ENCODE measurements at places on chromosomes 2 and 18.
A peak's percentile ranks its signal among the peaks of the same experiment; 100 is the strongest.

- DNase-seq, result no peak
These were observed 789 bp upstream of the COX7A2L start for GRCh38 chr2:42361728-42362283.

DNA sequence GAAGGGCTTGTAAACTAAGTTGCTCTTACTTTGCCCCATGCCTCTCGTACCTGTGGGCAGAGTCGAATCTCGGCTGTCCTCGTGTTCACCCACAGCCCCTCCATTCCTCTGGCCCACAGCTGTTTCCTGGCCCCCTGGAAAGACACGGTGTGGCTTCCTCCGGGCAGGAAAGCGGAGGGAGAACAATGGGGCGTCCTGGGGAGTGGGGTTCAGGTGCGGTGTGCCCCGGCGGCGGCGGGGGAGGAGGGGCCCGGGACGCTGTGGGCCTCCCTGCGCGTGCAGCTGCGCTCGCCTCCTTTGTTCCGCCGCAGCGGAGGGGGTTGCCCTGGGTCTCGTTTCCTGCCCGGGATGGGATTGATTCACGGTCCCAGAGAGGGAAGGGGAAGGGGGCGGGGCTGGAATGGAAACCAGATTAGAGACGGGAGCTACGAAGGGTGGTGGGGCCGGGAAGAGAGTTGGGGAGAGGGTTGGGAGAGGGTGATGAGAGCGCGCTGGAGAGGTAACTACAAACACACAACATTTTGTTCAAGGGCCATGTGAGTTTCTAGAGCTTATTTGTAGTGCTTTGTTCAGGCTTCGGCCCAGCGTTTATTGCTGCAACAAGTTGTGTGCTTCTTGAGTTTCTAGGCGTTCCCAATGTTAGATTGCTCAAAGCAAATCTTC is 796 bp downstream of the MYO1B start:
- peak; percentile 71 for DNase-seq

DNA sequence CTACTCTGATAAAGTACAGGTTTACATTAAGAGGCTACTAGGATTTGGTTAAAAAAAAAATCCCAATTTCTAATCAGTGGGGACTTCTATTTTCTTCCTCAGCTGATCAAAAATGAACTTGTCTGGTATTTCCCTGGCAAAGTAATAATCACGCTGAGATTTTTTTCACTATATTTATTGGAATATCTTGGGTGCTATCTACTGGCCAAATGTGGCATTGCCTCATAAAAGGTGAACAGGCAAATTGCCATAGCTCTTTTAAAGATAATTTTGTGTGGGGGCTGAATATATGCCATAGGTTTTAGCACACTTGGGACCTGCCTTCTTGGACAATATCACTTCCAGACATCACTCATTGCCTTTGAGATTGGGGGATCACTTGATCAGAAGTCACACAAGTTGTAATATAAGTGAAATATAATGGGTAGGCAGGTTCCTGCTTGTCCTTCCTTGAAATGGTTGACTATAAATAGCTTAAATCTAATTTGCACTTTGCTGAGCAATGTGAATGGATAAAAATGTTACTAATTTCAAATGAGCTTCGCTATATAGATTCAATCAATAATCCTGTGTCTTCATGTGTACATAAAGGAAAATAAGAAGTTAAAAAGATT is 7.0 kb upstream of the NXPH2 start:
- DNase-seq, result peak; percentile 72

DNA sequence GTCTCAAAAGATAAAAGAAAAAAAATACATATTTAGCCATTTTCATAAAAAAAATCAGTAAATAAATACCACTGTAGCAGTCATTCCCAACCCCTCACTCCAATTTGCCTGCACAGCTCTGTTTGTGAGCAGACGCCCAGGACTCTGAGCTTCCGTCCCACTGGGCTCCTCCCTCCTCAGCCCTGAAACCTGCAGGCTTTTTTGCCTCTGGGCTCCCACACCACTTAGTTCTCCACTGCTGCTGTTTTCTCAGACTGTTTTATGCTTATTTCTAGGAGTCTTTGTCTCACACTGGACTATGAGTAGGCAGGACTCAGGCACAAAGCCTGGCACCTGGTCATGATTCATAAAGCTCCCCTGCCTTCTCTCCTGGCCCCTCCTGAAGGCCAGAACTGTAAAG is 6.1 kb upstream of the CXCR1 start:
- DNase-seq, result no peak

GRCh38 chr18:10413722-10414121 is 40.7 kb upstream of the APCDD1 start:
- no peak for DNase-seq

DNA sequence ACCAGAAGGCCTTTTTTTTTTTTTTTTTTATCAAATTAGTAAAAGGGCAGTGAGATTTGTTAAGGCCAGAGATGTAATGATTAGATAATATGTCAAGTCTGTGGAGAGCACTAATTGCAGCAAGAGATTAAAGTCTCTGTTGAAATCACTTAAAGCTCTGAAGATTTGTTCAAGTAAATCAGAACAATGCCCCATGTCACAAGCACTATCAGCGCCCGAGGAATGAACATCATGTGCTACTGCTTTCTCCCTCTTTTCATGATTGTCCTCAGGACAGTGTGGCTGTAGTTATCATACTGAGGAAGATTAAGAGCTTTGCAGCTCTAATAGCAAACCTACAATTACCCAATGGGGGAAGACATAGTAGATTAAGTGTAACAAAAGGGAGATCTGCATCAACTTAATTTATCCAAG is 71.1 kb downstream of the TDRD15 start:
- peak; percentile 23 for DNase-seq

GRCh38 chr2:160984426-160985077 is 175.7 kb upstream of the TANK start:
- DNase-seq, result no peak

DNA sequence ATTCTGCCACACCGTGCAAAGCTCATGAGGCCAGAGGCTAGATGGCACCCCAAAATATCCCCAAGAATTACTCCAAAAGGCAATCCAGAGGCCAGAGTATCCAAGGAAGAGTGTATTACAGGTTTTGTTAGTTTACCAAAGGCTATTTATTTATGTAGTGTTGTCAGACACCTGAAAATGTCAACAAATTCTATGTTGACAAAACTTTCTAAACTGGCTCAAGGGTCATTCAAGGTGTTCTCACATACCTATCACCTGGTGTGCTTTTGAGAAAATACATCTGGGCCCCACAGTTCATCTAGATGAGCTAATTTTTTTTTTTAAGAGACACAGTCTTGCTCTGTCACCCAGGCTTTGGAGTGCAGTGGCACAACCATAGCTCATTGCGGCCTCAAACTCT is 12.4 kb upstream of the DTNB start:
- no peak for DNase-seq

DNA sequence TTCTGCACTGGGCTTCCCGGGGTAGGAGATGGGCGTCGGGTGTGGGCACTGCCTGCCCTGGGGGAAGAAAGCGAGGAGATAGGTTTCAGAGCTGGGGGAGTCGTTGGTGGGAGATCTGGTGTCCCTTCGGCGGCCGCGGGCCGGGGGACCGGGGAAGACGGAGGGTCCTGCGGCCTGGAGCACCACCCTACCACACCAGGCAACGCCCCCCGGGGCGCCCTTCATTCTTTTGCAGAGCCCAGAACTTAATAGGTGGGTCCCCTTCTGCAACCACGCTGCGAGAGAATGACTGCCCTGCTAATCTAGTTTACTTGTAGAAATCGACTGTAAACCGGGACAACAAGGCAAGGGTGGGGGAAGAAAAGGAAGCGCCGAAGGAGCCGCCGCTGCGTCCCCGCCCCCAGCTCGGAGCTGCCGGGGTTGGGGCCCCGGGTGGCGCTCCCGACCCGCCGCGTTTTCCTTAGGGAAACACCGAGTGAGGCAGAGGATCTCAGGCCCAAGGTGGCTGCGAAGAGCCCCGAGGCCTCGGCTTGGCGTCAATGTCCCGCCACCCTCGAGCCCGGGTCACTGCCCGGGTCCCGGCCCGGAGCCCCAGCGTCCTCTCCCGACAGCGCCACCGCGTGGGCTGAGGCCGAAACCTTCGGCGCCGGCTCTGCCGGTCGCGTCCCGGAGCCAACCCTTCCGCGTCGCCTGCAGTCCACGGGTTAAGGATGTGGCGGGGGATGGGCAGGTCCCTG is 5.4 kb upstream of the SATB2 start:
- peak; percentile 91 for DNase-seq

DNA sequence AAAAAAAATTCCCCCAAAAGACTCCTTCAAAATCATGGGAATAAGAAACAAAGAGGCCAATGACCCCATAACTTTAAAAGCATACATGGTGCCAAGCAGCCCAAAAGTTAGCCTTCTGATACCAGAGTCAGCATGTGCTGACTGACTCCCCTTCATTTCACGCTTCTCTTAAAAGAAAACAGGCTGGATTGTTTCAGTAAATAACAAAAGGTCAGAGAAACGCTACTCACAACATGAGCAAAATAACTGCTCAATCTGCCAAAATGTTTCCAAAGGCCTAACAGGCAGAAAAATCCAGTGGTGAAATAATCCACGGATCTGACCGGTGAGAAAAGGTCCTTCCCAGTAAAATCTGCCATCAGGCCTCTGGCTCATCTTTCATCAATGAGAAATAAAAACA is 71.6 kb downstream of the BCL2 start:
- DNase-seq, result no peak

- DNase-seq, result no peak
These were observed 7.1 kb downstream of the FBXO15 start for GRCh38 chr18:74140582-74140981.

DNA sequence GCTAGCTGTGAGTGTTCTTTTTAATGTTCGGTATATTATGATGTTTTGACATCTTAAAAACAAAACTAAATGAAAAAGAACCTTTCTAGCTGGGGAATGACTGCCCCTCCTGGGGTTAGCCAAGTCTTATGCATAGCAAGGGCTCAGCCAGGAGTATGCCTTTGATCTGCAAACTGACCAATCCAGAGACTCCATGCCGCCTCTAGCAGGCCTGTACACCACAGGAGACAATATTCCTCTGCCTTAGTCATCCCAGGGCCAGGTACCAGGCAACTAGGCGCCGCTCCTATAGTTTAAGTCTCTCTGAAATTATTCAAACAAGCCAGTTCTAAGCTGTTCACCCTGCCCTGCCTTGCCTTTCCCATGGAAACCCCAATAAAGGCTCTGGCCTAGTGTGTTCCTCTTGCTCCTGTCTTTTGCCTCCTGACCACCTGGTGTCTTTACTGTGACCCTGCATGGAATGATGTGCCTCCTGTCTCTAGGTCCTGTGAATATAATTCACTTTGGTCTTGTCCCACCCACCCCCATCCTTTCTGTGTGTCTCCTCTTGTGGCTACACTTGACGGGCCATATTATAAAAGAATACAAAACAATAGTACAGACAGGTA is 52.0 kb upstream of the CHN1 start:
- no peak for DNase-seq

- peak; percentile 1 for DNase-seq
These were observed 68.9 kb downstream of the BIRC6 start for GRCh38 chr2:32425719-32426141.

DNA sequence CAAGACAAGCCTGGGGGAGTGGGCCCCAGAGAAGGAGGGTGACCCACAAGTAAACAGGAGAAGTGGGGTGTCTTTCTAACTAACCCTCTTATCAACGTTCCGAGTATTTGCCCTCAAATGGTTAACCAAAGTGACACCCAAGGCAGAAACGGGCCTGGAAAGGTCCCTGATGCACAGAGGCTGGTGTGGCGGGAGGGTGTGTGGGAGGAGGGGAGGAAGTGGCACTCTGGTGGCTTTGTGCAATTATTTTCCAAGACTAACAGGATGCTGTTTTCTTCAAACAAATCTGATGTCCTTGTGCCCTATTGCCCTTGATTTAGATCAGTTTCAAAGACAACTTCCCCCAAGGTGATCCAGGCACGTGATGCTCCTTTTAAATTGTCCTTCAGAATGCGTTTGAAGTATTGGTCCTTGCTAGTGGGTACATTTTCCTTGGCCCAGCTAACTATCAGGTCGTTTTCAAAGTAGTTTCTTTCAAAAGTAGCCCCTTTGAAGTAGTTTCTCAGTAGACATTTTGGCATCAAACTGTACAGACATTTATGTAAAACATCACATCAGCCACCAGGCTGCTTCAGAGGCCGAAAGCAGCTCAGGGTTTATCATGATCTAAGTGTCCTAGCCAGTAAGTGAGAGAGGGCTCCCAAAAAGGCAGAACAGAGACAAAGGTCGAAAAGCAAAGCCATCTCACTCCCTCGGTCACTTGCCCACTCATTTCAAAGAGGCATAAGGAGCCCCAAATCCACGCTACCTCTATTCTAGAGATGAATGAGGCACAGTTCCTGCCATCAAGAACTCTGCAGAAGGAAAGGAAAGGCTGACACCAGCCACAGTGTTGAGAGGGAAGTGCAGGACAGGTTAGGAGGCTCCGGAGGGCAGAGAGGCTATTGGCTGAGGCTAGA is 371.1 kb upstream of the ID2 start:
- no peak for DNase-seq

- DNase-seq, result no peak
These were observed 381.7 kb downstream of the NUP35 start for GRCh38 chr2:183505911-183506310.

GRCh38 chr2:187453078-187453641 is 5.1 kb upstream of the CALCRL start:
- DNase-seq, result no peak

GRCh38 chr2:126966601-126967000 is 67.9 kb downstream of the TEX51 start:
- no peak for DNase-seq

- DNase-seq, result no peak
These were observed 50.2 kb upstream of the PLB1 start for GRCh38 chr2:28445448-28446258.

DNA sequence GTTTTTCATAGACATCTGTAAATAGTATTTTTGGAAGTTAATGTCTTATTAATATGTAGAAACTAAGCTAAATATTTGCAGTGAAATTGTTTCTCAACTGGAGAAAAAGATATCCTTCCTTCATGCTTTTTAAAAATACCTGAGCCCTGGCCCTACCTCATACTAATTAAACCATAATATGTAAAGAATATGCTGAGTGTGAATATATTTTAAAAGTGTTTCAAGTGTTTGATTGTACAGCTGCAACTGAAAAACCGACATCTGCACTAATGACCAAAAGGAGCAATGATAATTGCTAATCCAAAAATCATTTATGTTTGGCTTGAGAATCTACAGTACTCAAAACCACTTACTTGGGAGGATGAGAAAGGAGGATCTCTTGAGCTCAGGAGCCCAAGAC is 156.7 kb downstream of the MBD5 start:
- no peak for DNase-seq

DNA sequence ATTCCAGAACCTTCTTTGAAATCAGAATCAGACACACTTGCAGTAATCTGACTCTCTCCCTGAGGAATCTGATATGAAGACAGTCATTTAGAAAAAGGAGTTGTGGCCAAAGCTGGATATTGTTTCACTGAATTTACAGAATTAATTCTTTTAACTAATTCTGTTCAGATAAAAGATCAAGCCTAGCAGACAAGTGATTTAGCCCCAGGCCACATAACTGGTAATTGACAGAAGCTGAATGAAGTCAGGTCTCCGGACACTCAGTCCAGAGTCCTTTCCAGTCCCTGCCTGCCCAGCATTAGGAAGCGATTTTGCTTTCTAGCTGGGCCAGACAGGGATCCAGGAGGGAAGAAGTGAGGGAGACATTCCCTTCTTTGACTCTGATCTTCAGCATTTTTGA is 110.7 kb upstream of the AQP4 start:
- DNase-seq, result no peak

GRCh38 chr2:112630268-112630667 is 15.5 kb upstream of the SLC20A1 start:
- DNase-seq, result no peak

- no peak for DNase-seq
These were observed 104.6 kb upstream of the KLHL29 start for GRCh38 chr2:23280401-23280800.
